GM12878 (cell line): ENCODE measurements at places on chromosomes 2 and 18.

GRCh38 chr2:178057179-178057680, 15.3 kb downstream of the PDE11A start:
- no peak for DNase-seq

DNA sequence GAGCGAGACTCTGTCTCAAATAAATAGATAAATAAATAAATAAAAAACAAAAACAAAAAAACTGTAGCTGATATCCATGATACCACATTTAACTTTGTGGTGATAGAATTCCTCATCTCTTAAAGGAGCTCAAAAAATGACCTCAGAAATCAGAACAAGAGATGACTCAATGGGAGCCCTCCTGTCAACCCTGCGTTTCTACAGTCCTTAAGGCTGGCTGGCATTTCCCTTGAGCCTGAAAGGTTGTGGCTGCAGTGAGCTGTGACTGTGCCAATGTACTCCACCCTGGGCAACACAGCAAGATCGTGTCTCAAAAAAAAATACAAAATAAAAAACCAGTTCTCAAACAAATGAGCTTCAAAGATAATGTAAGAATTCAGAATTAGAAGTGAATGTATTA, 40.4 kb downstream of the CHST9 start:
- no peak for DNase-seq

- DNase-seq = no peak
Observed at GRCh38 chr2:157696036-157696435, 67.4 kb upstream of the ACVR1C start.

GRCh38 chr18:10405816-10406663, 48.4 kb upstream of the APCDD1 start:
- no peak for DNase-seq

GRCh38 chr2:148899638-148900318, 24.8 kb downstream of the KIF5C start:
- no peak for DNase-seq

- DNase-seq = no peak
Observed at GRCh38 chr2:189498205-189498604, 56.9 kb downstream of the WDR75 start.

- DNase-seq = no peak
Observed at GRCh38 chr18:55920063-55920462, 332.1 kb upstream of the TCF4 start.

DNA sequence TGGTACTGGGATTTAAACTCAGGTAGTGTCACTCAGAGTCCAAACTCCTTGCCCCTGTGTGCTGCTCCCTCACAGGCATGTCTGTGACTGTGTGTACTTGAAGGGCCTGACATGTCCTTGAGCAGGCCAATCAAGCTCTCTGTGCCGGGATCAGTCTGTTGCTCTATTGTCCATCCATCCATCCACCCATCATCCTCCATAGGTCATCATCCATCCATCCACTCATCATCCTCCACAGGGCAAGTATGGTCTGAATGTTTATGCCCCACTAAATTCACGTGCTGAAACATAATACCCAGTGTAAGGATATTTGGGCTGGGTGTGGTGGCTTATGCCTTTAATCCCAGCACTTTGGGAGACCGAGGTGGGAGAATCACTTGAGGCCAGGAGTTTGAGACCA, 24.5 kb upstream of the NEB start:
- DNase-seq = no peak

DNA sequence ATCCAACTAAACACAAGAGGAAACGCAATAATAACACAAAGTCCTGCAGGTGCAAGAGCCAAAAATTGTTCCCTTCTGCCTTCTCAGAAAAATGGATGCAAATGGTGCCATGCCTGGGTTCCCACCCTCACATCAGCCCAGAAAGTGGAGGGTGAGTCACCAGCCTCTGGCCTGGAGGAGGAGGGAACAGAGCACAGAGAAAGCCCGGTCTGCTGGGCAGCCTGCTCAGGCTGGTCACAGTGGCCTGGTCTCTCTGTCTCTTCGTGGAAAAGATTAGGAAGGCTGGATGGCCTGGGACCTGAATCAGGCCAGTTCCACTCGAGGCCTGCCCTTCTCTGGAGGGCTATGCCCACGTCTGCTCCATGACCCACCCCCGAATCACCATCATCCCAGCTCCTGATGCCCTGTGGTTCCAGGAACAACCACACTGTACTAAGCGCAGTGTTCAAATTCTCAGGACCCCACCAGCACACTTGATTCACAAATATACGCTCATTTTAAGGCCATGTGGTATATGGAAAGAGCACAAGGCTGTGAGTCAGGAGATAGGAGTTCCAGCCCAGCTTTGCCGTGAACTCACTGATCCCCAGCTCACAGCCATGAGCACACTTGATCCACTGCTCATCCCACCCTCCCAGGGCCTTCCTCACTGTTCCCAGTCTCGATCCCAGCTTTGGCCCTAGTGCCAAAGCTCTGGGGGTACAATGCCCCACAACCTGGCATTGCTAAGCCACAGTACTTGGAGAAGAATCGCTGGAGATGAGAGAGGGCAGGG, 82.1 kb downstream of the ZBTB7C start:
- no peak for DNase-seq

- no peak for DNase-seq
Observed at GRCh38 chr2:8847400-8847799, 10.0 kb upstream of the KIDINS220 start.

GRCh38 chr2:205747829-205748386, 65.6 kb downstream of the NRP2 start:
- DNase-seq = no peak

GRCh38 chr2:85340034-85340892, 12.5 kb upstream of the TGOLN2 start:
- no peak for DNase-seq

DNA sequence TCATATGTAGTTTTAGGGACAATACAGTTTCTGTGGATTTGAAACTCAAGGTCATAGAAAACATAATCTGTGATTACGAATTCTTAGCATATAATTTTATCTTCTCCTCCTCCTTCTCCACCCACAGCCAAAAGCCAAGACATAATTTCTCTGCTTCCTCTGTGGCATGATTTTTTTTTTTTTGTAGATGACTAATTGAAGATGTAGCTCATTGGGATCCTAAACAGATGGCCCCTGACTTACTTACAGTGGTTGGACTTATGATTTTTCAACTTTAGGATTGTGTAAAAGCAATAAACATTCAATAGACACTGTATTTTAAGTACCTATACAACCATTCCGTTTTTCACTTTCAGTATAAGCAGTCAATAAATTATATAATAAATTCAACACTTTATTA, 42.3 kb downstream of the FSIP2 start:
- DNase-seq = no peak

DNA sequence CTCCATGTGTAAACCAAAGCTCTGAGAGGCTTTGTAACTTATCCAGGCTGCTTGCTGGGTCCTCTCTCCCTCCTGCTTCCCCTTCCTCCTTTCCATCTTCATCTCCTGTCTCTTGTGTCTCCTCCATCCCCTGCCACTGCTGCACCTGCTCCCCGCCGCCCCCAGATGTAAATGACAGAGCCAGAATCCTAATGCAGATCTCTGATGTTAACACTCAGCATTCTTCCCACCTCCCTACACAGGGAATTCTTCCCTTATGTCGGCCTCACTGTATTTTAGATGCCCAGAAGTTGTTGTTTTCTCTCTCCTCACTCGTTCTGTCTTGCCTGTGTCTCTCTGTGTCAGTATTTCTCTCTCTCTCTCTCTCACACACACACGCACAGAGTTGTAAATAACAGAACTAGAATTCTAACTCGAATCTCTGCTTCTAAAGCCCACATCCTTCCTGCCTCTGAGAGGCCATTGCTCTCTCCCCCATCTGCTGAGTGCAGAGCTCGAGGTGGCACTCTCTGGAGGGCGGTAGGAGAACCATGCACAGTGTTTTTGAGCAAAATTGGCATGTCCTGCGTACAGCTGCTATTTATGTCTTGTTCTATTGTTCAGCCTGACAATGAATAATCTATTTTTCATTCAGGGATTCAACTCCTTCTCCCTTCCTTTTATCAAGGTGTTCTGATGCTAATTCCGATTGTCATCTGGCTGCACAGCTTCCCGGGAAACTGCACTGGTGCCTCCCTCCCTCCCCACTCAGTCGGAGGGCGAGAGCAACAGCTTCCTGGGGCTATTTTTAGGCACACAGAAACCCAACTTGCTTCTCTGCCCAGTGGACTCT, 219.9 kb downstream of the SH3RF3 start:
- no peak for DNase-seq

- no peak for DNase-seq
Observed at GRCh38 chr2:180002198-180002770, 4.8 kb downstream of the CWC22 start.

DNA sequence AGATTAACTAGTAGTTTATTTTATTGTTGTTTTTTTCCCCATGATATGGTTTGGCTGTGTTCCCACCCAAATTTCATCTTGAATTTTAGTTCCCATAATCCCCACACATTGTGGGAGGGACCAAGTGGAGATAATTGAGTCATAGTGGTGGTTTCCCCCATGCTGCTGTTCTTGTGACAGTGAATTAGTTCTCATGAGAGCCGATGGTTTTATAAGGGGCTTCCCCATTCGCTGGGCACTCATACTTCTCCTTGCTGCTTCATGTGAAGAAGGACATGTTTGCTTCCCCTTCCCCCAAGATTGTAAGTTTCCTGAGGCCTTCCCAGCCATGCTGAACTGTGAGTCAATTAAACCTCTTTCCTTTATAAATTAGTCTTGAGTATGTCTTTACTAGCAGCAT, 36.5 kb downstream of the GALNT14 start:
- no peak for DNase-seq

DNA sequence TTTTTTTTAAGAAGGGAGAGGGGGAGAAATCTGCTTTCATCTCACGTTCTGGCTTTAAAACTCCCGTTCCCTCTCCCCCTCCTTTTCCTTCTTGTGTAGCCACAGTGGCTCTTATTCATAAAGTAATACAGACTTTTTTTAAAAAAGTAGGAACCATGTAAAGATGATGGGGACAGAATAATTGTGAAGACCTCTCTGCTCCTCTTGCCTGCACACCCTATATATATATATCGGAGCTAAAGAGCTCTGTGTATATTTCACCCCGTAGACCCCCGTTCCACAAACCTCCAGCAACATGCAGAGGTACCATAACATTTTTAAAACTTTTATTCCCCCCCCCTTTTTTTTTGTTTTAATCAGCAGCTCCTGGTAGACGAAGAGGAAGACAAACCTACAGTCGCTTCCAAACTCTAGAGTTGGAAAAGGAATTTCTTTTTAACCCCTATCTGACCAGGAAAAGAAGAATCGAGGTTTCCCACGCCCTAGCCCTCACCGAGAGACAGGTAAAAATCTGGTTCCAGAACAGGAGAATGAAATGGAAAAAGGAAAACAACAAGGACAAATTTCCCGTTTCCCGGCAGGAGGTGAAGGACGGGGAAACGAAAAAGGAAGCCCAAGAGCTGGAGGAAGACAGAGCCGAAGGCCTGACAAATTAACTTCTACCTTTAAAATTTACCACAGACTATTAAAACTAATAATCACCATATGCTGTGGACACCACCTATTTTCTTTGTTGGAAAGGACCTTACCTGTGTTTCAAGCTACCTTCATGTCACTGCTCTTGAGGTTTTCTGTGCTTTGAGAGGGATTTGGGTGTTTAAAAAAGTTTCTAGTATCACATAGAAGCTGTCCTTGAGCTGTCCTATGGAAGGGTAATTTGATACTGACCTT, 1.7 kb downstream of the HOXD8 start:
- DNase-seq = no peak

- DNase-seq = no peak
Observed at GRCh38 chr2:234548695-234549420, 52.0 kb upstream of the ARL4C start.

DNA sequence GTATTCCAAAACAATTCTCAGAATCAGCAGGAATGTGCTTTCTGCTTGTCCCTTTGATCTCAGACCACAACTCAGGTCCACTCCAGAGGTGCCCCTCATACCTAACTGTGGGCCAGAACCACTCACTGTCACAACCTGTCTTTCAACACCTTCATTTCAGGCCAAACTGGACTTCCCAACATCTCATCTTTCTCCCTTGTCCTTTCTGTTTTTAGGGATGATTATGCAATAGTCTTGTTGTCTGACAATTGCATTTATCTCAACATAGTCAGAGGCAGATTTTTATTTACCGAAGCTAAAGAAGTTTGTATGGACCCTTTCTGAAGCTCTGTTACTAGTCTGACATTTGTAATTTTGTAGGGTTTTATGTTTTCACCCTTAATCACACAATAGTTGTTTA, 95.9 kb downstream of the EPHA4 start:
- DNase-seq = no peak

DNA sequence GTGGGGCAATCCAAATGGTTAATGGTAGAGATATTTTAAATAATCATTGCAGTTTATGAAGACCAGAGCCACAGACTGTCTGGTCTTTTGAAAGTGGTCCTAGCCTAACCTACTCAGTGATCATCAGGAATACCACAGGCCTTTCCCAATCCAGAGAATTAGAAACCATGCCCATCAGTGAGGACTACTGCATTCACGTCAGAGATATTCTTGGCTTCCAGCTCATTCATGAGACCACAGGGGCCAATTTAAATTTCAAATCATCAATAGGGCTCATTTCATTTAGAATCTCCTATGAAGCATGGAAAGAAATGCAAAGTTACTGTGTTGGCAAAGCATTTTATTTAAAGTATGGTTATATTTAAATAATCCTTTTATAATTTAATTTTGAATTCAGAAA, 362.3 kb upstream of the KCNJ3 start:
- DNase-seq = no peak

GRCh38 chr2:120798567-120799247, 63.0 kb downstream of the GLI2 start:
- DNase-seq = no peak

- DNase-seq = no peak
Observed at GRCh38 chr2:48395658-48396057, 134.3 kb upstream of the STON1 start.

DNA sequence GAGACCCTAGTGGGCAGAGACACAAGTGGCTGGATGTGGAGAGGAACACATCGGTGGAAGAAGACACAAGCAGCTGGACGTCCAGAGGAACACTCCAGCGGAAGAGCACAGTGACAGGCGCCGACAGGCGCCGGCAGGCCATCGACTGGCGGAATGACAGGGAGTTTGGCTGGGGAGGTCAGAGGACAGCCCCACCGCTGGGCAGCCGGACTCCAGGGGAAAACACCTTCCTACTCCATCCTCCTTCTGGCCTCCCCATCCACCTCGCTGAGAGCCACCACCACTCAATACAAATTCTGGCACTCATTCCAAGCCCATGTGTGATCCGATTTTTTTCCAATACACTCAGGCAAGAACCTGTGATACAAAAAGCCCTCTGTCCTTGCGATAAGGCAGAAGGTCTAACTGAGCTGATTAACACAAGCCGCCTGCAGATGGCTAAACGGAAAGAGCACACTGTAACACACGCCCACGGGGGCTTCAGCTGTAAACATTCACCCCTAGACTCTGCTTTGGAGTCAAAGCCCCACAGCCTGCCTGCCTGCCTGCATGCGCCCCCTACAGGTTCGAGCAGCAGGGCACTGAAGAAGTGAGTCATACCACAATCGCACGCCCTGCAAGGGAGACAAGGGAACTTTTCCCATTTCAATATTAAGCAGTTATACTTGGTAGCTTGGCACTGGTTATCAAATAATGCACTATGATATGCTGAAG, 50.2 kb upstream of the LRP1B start:
- no peak for DNase-seq

GRCh38 chr18:46220116-46220515, 115.9 kb downstream of the HAUS1 start:
- DNase-seq = no peak

- DNase-seq = no peak
Observed at GRCh38 chr2:44949329-44950151, 8.0 kb downstream of the SIX3 start.
